H1 (cell line): ENCODE measurements at places on chromosomes 4 and X. TPM values are rescaled to one million over a fixed set of nuclear protein-coding genes. Genes with fewer than 3 reads are reported as not detected.

- DNase-seq = no peak
- no peaks in the 10 kb centered on the region for H3K4me1 ChIP-seq
- no peak overlapping the region for H3K27ac ChIP-seq
- H3K27me3 ChIP-seq = no peaks in the 10 kb centered on the region
Measured at GRCh38 chrX:94178145-94178788, 504.3 kb downstream of the FAM133A start.

The MTHFD2L gene
- 11.0 and 15.0 TPM in 2 replicates for total RNA-seq

DNA sequence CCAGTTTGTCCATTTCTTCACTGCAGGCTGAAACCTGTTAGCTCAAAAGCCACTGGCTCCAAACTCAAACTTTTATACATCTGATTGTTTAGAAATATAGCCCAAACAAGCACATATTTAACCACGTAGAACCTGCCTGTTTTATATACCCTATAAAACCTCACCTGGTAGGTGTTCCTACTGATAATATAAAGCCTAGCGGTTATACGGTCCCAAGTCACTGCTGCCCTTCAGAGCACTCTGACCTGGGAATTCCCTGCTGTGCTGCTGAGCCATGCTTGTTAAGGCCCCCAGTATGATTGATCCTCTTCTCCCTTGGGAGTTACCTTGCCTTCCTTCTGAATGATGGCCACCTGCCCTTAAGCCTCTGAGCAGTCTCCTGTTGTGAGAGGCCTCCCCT, 432.8 kb upstream of the LCORL start:
- H3K4me3 ChIP-seq = no peak overlapping the region
- DNase-seq = no peak
- H3K27ac ChIP-seq = no peak overlapping the region
- H3K36me3 ChIP-seq = no peaks in the 10 kb centered on the region
- no peaks in the 10 kb centered on the region for H3K27me3 ChIP-seq

DNA sequence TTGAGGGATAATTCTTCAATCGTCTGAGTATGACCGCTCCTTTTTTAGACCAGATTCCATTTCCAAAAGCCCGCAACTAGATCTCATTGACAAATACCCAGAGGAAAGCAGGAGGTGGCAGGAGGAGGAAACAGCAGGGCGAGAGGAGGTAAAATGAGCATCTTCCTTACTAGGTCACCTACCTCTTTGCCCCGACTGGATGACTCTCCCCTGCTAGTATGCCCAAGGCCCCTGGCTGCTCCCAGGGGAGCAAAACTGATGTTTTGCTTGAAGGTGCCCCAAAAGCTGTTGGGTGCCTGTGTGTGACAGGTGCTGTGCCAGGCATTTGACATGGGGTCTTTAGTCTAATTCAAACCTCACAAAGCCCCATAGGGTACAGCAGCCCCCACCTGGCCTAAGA, 48.9 kb downstream of the C4orf50 start:
- no peak for DNase-seq
- H3K4me3 ChIP-seq = no peak overlapping the region
- no peak overlapping the region for H3K27ac ChIP-seq
- H3K27me3 ChIP-seq = no peaks in the 10 kb centered on the region

- no peaks in the 10 kb centered on the region for H3K4me1 ChIP-seq
- no peaks in the 10 kb centered on the region for H3K27me3 ChIP-seq
Measured at GRCh38 chrX:6227453-6227835, 1.2 kb downstream of the NLGN4X start.

The CD38 gene
- total RNA-seq = 0.11 and 0.24 TPM in 2 replicates

- no peak overlapping the region for H3K4me3 ChIP-seq
- no peak overlapping the region for H3K27ac ChIP-seq
- no peaks in the 10 kb centered on the region for H3K4me1 ChIP-seq
- DNase-seq = no peak
- H3K27me3 ChIP-seq = no peaks in the 10 kb centered on the region
Measured at GRCh38 chr4:150136036-150136435, 57.8 kb downstream of the DCLK2 start.

The KLHL8 gene
- 6.9 and 8.1 TPM in 2 replicates for total RNA-seq

DNA sequence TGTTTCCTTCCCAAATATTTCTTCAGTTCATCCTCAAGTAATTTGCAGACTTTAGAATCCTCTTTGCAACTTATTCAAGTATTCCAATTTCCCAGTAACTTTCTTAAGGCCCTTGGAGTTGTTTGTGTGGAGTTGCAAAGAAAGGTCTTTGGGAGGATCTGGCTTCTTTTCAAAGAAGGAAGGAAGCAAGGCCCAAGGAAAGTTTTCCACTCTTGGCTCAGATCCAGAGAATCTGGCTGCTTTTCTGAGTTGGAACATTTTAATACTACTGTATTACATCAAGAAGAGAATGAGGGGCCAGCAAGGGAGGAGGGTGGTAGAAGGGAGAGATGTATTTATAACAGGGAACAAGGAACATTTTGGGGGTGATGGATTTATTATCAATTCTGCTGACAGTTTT, 10.5 kb downstream of the CDX4 start:
- no peak overlapping the region for H3K4me3 ChIP-seq
- no peak overlapping the region for H3K27ac ChIP-seq
- no peaks in the 10 kb centered on the region for H3K27me3 ChIP-seq
- no peak for DNase-seq
- no peaks in the 10 kb centered on the region for H3K36me3 ChIP-seq
- H3K4me1 ChIP-seq = no peaks in the 10 kb centered on the region

GRCh38 chr4:53559021-53559620, 32.2 kb downstream of the LNX1 start:
- H3K4me3 ChIP-seq = no peak overlapping the region
- no peaks in the 10 kb centered on the region; the same call in 1 of the 2 replicates for H3K4me1 ChIP-seq
- H3K27ac ChIP-seq = no peak overlapping the region
- no peaks in the 10 kb centered on the region for H3K27me3 ChIP-seq

- no peak for DNase-seq
- no peaks in the 10 kb centered on the region for H3K27me3 ChIP-seq
- no peak overlapping the region for H3K27ac ChIP-seq
- H3K4me3 ChIP-seq = no peak overlapping the region
- H3K4me1 ChIP-seq = no peaks in the 10 kb centered on the region; the same call in 1 of the 2 replicates
Measured at GRCh38 chr4:11264841-11265240, 163.9 kb downstream of the HS3ST1 start.

- no peaks in the 10 kb centered on the region for H3K36me3 ChIP-seq
- no peaks in the 10 kb centered on the region for H3K27me3 ChIP-seq
- no peak for DNase-seq
Measured at GRCh38 chr4:168852933-168853713, 156.9 kb downstream of the CBR4 start.

The WDR17 gene
- 3.3 and 3.4 TPM in 2 replicates for total RNA-seq

The HGFAC gene
- total RNA-seq = 0.15 TPM in 1 of 2 replicates, not detected in the other

The PTTG2 gene
- not detected in 2 replicates for total RNA-seq

DNA sequence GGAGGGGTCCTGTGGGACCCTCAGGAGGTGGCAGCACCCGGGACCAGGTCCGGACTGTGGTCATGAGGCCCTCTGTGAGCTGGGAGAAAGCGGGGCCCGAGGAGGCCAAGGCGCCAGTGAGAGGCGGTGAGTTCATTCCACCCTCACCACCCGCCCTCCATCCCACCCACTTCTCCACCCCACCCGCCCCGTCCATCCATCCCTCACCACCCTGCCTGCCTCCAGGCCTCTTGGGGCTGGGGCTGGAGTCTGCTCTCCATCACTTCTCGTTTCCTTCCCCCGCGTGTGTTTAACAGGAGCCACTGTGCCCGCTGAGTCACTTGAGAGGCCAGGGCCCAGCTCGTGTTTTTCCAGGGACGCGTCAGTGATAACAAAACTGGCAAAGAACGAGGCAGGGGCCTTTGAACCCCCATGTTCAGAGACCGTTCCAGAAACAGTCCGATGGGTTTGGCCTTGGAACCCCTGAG, 6.2 kb downstream of the SH3TC1 start:
- no peak for DNase-seq
- no peaks in the 10 kb centered on the region for H3K27me3 ChIP-seq
- H3K27ac ChIP-seq = no peak overlapping the region
- H3K4me3 ChIP-seq = no peak overlapping the region

DNA sequence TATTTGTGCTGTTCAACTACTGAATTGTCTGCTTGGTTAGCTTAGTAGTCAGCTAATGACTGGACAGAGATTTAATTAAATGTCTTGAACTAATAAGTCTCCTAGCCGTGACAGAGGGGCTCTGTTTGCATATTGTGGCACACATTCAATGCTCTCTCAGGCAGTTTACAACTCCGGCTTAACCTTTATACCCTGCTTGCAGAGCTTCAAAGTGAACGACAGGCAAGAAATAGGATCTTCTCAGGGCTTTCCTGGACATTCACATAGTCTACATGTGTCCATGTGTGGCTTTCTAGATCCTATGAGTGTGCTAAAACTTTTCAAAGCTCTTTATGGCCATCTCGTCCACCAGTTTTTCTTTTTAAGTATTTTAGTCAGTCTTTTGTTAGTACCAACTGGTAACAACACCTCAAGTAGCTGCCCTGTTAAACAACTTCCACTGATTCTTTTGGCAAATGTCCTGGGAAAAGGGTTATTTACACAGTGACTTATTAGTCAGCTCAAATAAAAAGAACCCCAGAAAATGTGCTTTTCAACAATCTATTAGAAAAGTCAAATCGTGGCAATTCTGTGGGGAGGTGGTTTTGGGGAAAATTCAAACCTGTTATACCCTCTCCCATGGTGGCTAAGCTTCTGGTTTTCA, 28.6 kb downstream of the OR13H1 start:
- 0 out of 2 replicates have a peak, but pooled peaks cover 3% of the 10 kb centered on the region for H3K4me1 ChIP-seq
- no peak for DNase-seq
- H3K27me3 ChIP-seq = no peaks in the 10 kb centered on the region
- no peaks in the 10 kb centered on the region for H3K36me3 ChIP-seq
- no peak overlapping the region for H3K27ac ChIP-seq

The SOD3 gene
- 4.9 and 5.5 TPM in 2 replicates for total RNA-seq

DNA sequence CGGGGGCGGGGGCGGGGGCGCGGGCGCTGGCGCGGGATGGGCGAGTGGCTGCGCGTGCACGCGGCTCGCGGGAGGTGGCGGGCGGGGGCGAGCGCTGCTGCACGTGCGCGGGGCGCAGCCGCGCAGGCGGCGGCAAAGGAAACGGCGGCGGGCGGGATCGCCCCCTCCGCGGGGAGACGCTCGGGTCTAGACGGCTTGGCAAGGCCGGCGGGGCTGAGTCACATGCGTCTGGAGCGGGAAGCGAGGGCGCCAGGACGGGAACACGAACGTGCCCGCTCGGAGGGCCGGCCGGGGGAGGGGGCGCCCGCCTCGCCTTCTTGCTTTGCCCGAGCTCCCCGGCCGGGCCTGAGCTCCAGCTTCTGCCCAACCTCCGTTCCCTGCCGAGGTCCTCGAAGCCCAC, 4.3 kb upstream of the HAUS7 start:
- H3K27me3 ChIP-seq = peaks cover 22% of the 10 kb centered on the region
- H3K36me3 ChIP-seq = no peaks in the 10 kb centered on the region
- no peak overlapping the region for H3K27ac ChIP-seq
- DNase-seq = no peak

The HOPX gene
- not detected in 2 replicates for total RNA-seq
